A172 (cell line): ENCODE measurements at places on chromosomes 3 and 15. TPM values are rescaled to one million over a fixed set of nuclear protein-coding genes. Genes with fewer than 3 reads are reported as not detected.

GRCh38 chr15:25862472-25863110 lies 536 bp downstream of the ATP10A start:
- DNase-seq = no peak

- no peak for DNase-seq
These were observed 144.1 kb downstream of the FILIP1L start for GRCh38 chr3:99970198-99970597.

Gene OXNAD1
- total RNA-seq = 17.5 and 18.7 TPM in 2 replicates

GRCh38 chr3:140597792-140598191 lies 80.1 kb upstream of the TRIM42 start:
- no peak for DNase-seq

DNA sequence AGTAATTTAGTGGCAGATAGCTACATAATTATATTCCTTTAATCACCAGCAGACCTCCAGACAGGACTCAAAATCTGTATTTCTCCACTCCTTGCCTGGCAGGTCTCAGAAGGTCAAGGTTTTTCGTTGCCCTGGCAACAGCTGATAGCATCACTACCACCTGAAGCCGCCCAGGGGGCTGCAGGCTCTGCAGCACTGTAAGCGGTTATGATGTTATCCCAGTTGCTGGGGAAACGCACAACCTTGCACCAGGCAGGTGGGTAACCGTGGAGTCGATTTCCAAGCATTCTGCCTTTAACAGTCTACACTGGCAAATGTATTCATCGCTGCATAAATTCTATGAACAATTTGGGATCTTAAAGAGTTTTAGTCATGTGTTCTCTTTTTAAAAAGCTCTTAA lies 756.3 kb downstream of the NTRK3 start:
- DNase-seq = no peak

- DNase-seq = no peak
These were observed 17.8 kb downstream of the MAP2K1 start for GRCh38 chr15:66404532-66404931.

DNA sequence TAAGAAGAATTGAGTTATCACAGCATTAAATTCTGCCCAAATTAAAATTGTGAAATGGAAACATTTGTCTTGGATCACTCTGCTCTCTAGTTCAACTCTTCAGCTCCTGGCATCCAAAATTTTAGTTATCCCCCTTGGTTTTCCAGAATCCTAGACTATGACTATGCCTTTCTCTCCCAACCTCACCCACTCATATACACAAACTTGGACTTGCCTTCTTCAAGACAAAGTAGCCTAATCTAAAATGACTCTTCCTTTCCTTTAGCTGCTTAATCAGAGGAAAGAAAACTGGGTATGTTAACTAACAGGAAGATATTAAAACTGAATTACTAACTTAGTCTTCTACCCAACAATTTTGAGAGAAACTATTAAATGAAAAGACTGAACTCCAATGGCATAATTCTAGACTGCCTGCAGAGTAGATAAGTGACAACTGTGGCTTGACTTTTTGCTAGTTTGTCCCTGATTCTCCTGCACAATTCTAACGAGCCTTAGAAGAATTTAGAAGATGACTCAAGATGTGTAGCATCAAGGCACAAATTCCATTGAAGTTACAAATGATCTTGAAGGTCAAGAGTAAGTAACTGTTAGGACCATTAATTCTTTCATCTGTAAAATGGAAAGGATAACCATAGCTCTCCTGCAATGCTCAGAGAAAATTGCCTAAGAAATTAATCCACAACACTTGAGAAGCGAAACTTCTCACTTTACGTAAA lies 5.2 kb upstream of the GOLIM4 start:
- no peak for DNase-seq

GRCh38 chr15:90819850-90820249 lies 48.5 kb upstream of the FURIN start:
- no peak for DNase-seq

- peak; percentile 26 for DNase-seq
These were observed 234.8 kb upstream of the WNT5A start for GRCh38 chr3:55721716-55722484.

DNA sequence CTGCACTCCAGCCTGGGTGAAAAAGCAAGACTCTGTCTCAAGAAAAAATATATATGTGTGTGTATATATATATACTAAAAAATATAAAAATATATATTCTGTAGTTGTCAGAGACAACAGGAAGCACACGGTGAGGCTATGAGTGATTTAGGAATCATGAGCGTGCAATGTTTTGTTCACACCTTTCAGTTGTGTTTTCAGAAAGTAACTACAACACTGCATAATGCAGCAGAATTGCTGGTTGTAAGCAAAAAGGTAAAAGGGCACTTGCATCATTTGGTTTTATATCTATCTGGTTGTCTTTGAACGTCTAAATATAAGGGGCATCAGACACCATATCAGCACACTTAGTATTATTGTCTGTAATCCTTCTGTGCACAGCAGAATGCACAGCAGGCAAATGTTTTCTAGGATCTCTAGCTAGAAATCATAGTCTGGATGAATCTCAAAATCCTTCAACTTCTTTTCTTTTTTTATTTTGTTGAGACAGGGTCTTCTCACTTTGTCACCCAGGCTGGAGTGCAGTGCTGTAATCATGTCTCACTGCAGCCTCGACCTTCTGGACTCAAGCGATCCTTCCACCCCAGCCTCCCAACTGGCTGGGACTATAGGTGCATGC lies 44.8 kb downstream of the CCR3 start:
- DNase-seq = no peak

DNA sequence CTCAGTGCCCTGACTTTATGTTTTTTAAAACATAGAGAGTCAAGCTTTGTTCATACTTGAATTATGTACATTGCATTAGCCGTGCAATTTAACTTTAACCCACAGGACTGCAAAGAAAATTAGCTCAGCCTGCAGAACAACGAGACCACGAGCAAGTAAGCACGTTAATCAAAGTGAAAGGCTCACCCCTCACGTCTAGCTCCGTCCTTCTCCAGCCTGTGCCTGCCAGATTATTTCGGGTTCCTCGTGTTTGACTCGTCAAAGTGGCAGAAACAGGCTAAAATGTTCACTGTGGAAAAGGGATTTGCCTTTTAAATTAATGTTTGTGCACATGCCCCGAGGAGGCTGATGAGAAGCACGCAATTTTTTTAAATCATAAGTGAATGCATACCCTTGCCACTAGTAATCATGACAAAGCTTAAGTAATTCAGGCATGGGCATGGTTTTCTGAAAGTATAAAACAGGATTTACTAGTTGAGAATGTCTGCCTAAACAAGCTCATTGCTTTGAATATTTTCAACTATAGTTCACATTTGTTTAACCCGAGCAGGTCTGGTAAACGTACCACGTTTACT lies 15.3 kb downstream of the ZBTB38 start:
- DNase-seq = no peak

Gene CCR3
- not detected in 2 replicates for total RNA-seq

Gene ANKRD34C
- not detected in 2 replicates for total RNA-seq

- no peak for DNase-seq
These were observed 55.9 kb upstream of the THRB start for GRCh38 chr3:24550588-24550987.

- DNase-seq = peak; percentile 16
These were observed 1.2 kb downstream of the NKIRAS1 start for GRCh38 chr3:23915537-23916108.

Gene SEMA5B
- not detected in 2 replicates for total RNA-seq

DNA sequence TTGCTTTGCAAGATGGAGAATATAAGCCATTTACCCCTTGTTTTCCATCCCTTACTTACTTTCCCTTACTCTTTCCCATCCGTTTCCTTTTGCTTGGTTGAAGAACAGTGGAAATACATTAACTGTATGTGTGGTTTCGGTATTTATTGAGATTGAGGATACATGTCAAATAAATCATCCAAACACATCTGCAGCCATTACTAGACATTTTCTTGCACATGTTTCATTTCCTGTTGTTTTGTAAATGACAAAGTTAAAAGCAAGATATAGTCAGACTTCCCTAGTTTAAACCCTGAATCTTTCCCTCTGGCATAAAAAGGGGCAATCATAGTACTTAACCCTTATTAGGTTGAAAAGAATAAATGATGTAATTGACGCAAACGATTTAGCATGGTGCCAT lies 82.1 kb upstream of the BCHE start:
- DNase-seq = peak; percentile 31

GRCh38 chr15:56869573-56869972 lies 48.9 kb upstream of the TCF12 start:
- peak; percentile 21 for DNase-seq

DNA sequence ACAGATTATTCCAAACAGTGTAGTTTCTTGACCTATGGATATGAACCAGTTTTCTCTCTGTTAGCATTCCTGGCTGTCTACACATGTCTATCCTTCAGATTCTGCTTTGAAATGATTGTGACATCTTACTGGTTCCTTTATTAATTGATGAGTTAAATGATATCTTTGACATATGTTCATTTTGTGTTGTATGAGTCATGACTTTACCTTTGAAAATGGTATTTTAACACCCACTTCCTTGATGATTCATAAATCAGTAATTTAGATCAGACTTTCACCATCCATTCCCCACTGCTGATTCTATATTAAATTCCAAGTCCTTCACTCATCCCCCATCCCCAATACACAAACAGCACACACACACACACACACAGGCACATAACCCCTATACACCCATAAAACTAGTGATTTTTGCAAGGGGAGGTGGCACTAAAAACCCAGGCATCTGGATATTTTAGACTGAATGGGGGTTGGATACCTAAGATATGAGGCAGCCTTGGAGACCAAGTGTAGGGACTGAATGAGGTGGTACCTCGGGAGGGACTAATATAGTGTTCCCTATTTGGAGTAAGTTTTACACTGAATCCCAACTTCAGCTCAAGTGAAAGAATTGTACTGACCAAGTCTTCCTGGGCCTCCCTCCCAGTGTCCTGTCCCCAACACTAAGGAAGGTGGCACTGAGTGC lies 9.7 kb downstream of the CCK start:
- DNase-seq = peak; percentile 67
